ENCODE measurements at places on chromosomes 5 and 9. TPM values are rescaled to one million over a fixed set of nuclear protein-coding genes. Genes with fewer than 3 reads are reported as not detected.

The CCL19 gene
- total RNA-seq = not detected

The PTPA gene
- total RNA-seq = 129 TPM

DNA sequence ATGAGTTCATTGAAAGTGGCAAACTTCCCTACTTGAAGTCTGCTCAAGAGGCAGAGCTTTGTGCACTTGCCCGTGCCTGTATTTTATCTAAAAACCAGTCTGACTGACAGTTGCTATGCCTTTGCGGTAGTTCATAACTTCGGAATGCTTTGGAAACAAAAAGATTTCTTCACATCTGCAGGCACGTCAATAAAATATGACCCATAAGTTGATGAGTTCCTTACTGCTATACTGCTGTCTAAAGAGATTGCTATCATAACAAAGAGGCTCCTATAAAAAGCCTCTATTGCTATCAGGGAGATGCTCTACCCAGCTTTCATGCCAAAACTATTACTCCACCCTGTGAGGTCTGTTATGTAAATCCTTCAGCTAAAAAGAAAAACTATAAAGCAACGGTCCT, 25.4 kb upstream of the RNF20 start:
- DNase-seq = no peak

- no peak for DNase-seq
These were observed 1.5 kb upstream of the SEMA5A start for GRCh38 chr5:9547122-9547947.

- peak; percentile 88 for DNase-seq
These were observed 91.4 kb downstream of the LMX1B start for GRCh38 chr9:126704892-126705766.

The TPPP gene
- 0.16 TPM for total RNA-seq

DNA sequence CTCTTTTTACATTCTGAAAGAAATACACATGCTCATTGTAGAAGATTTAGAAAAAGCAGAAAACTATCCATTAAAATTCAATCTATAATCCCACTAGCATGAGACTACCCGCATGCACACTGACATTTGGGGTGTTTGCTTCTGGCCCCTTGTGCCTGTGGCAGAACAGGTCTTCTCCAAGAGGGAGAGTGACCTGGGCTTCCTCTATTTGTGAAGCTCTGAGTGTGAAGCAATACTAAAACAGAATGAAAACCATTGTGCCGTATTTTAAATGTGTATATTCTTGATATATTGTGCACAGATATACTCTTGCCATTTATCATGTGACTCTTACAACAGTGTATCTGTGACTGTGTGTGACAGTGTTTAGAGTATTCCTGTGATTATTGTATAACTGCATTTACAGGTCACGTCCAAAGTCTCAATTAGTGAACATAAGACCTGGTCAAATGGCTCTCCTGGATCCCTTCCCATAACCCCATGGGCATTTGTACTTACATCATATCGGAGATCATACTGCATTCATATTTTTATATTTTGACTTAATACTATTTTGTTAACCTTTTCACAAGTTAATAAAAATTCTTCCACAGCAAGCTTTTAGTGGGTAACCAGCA, 14.7 kb upstream of the CPEB4 start:
- peak; percentile 5 for DNase-seq

The SPATA31E1 gene
- not detected for total RNA-seq

GRCh38 chr5:9692576-9692975, 62.4 kb upstream of the TAS2R1 start:
- DNase-seq = no peak

DNA sequence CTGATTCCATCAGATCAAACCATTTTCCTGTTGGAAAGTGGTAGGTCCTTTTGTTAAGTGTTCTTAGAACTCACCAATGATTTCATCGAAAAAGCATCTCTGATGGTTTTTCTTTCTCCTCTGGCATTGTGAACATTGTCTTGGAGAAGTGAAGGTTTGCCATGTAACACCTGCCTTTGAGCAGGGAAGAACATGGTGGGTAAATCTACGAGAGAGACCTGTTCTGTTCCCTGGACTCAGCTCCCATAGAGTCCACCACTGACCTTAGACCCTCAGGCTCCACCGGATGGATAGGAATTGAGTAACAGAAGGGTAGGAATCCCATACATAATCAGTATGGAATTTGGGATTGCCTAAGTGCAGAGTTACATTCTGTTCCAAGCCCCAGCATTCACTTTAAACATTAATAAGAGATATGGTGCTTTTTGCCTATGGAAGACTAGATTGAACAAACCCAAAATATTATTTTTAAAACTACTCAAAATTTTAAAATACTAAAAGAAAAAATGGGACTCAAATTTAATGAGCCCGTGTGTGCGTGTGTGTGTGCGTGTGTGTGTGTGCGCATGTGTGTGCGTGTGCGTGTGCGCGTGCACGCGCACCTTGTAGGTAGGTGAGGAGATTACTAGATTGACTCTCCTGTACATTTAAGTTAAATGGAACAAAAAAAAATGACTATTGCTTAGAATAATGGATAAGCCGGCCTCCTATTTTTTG, 92.0 kb downstream of the C9orf152 start:
- no peak for DNase-seq

The QRFP gene
- total RNA-seq = not detected

The GRM6 gene
- not detected for total RNA-seq

DNA sequence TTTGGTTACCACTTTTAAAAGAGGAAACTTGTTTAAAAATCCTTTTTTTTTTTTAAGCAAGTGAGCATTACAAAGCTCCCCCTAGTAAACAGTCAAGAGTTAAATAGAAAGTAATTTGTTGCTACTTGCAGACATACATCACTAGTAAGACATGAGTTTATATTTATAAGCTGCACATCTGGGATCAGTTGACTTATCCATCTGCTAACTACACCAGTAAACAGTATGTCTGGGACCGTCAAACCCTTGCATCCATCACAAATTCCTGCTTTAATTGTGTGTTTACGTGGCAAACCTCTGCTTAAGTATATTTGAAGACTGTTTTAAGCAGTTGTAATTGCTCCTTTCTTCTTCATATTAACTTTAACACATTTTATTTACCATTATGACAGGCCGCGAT, 146.8 kb downstream of the EBF1 start:
- DNase-seq = no peak

DNA sequence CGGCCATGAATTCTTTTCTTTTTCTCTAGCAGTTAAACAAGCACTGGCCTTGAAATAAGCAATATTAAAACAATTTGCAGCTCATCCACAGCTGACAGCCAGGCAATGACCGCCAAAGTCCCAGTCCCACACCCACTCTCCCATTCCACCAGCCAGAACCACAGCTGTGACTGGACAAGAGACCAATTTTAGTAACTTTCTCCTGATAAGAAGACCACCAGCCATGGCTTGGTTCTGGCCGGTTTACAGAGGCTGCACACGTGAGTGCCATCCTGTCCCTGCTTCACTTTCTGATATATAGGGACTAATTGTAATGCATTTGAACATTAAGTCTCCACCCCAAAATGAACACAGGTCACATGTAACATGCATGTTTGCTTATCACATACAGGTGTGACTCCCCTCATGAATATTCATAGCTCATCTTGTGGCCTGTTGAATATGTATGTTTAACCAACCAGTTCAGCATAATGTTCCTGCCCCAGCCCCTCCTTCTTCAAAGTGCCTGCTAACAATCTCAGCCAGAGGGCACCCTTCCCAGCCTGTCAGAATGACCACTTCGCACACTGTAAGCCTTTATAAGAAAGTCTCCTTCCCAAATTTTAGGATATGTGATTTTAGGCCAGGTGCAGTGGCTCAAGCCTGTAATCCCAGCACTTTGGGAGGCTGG, 23.9 kb upstream of the FANCC start:
- no peak for DNase-seq

The SPAAR gene
- not detected for total RNA-seq

DNA sequence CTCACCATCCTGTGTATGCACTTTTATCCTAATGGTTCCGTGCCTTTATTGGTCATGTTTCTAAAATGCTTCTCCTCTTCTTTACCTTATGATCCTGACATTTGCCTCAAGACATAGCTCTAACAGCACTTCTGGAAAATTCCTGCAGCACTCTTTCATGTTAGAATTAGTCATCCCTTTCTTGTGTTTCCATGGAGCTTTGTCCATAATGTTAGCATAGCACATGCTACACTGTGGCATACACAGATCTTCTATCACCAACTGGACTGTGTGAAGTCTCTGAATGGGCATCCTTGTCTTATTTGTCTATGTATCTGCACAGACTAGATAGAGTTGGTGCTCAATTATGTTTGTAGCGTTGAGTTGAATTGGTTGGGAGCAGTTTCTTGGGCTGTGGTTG, 2.0 kb downstream of the SCGB3A2 start:
- no peak for DNase-seq

The RNF183 gene
- total RNA-seq = not detected

DNA sequence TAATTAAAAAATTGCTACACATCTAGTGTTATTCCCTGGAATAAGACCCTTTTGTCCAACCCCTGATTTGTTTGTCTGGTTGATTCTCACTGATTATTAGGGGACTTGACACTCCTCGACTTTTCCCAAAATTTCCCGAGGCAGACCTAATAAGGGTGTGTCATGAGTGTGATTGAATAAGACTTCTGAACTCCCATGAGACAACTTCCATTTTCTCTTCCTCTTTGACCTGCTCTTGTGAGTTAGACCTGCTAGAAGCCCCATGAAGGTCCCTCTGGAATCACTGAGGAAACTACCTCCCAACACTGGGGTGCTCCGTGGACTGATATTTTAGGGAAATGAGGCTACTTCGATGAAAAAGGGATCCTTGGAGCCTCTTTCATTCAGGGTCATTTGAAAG, 83.4 kb downstream of the MUSK start:
- no peak for DNase-seq

DNA sequence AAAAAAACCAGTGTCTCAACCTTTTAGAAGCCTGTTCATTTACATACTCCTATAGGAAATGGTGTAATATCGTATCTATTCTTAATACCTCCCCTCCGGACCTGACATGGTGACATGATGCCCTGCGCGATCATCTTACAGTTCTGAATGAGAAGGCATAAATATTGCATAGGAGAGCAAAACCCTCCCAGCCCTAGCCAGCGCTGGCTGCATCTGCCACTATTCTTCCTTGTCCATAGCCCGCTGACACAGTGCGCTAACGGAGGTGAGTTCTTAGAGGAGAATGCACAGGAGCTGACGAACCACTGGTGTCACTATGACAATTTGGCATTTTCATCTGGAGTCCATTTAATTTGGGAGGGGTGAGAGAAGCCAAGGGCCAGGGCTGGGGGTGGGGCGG, 290.1 kb downstream of the EFNA5 start:
- no peak for DNase-seq

- no peak for DNase-seq
These were observed 126.1 kb upstream of the EFNA5 start for GRCh38 chr5:107796797-107797196.

DNA sequence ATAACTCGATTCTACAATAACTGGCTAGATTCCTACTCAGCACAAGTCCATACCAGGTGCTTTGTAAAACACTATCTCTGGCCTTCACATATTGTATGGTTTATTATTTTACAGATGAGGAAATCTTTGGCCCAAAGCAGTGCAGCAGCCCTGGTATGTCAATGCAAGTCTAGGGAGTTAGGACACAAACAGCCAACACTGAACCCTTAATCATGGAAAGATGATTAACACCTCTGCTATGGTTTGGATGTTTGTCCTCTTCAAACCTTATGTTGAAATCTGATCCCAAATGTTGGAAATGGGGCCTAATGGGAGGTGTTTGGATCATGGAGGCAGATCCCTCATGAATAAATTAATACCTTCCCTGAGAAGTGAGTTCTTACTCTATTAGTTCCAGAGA, 76.6 kb downstream of the MAPKAP1 start:
- DNase-seq = no peak

The ANKRD33B gene
- 6.8 TPM for total RNA-seq

The GPX3 gene
- total RNA-seq = not detected

DNA sequence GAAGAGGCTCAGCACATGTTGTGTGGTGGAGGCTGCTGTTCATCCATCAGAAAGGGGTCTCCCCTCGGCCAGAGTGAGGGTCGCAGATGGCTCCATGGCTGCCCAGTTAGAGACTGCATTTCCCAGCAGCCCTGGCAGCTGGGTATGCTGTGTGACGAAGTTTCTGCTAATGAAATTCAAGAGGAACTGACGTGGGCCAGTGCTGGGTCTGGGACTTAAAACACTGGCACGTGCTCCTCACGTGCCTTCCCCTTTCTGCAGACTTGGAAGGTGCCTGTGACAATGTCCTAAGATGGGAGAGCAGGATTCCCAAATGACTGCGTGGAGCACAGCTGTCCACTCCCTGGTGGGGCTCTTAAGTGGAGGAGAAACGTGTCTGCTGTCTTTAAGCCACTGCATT, 114.5 kb upstream of the RAPGEF1 start:
- DNase-seq = no peak

DNA sequence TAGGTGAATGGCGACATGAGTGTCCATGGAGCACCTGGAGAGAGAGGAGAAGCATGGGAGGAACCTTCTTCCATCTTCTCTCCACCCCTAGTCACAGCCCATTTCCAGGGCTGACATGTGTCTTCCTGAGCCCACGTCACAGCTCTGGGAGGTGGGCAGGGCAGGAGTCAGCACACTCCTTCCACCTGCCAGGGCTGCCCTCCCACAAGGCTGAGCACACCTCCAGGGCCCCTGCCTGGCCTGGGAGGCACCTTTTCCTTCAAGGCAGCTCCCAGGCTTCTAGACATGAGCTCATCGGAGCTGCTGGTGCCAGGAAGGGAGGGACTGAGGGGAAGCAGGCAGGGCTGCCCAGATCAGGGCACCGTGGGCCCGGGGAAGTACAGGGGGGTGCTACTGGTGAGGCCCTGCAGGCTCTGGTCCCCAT, 13.6 kb upstream of the SYNPO start:
- no peak for DNase-seq

DNA sequence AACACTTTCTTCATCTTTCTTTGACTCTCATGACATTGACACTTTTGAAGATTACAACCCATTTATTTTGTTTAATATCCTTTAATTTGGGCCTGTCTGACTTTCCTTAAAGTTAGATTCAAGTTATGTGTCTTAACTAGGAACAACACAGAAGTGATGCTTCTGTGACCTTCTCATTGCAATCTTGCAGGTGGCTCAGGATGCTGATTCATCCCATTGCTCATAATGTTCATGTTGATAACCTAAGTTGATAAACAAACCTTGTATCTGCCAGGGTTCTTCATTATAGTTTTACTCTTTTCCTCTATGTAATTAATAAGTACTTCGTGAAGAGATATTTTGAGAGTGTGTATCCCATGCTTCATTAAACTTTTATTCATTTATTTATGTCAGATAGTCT, 107.2 kb upstream of the SHB start:
- no peak for DNase-seq

- no peak for DNase-seq
These were observed 1.8 kb upstream of the HMCN2 start for GRCh38 chr9:130263601-130264413.

DNA sequence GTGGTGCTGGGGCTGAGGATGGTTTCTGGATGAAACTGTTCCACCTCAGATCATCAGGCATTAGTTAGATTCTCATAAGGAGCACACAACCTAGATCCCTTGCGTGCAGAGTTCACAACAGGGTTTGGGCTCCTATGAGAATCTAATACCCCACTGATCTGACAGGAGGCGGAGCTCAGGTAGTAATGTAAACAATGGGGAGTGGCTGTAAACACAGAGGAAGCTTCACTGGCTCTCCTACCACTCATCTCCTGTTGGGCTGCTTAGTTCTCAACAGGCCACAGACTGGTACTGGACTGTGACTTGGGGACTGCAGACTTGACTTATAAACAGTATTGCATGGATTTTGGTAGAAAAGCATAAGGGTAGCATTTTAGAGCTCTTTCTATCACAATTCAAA, 870.7 kb upstream of the CDH10 start:
- DNase-seq = no peak
